Brain microvascular endothelial cell (primary cell): ENCODE measurements at places on chromosomes 2 and 18.

DNA sequence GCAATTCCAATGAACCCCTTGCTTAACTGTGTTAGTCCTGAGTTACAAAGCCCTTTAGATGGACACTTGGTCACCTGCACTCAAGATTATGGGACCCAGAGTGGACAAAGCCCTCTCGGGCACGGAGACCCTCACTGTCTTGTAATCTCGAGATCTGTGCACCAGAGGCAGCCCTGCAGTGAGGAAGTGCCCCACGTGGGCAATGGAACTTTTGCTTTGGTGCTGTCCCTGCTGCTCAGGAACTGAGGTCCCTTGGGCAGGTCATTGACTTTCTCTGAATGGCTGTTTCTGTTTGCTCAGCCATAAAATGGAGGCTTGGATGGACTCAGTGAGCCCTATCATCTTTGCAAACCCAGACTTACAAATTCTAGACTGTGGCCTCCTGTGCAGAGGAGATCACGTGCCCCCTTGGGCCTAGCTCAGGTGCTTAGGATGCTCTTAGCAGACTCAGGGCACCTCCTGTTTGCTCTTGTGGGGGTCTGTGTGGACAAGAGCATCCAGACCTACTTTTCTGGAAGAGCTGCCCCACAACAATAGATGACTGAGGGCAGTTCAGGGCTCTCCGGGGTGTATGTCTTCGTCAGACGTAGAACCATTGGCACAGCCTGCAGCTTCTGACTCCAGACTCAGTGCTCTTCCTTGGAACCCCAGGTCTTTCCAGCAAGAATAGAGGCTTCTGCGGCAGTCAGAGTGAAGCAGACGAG is 94.5 kb upstream of the HS6ST1 start:
- no peak for DNase-seq

DNA sequence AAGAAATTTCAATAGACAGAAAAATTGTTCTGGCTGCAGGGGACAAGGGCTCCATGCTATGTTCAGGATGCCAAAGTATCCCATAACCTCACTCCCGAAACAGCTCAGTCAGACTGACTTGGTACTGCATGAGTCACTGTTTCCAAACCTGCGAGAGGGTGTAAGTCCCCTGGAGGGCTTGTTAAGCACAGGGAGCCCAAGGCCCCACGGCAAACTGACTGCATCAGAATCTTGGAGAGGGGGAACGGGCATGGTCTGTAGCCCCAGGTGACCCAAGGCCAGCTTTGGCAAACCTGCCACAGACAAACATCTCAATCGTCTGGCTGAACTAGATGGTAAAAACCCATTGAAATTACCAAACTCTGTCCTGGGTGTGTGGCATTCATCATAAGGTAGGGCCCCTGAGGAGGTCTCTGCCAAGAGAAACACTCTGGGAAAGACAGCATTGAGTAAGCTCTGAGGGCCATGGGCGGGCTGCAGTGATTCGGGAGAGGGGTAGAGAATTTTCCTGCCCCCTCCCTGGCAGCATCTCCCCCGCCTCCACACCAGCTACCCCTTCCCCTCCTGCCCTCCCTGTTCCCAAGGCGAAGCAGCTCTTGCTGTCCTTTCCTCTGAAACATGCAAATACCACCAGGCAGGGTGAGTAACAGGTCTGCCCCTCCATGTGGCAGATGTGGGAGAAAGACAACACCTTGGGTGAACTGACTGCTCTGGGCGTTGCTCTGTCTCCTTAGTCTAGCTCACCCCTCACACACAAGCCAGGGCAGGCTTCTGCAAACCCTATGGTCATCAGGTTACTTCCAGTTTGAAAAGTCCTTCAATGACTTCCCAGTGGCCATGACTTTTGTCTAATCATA is 274.7 kb upstream of the SIX2 start:
- peak; percentile 74 for DNase-seq

- no peak for DNase-seq
Measured at GRCh38 chr2:134429886-134430285, 176.0 kb downstream of the MGAT5 start.

GRCh38 chr2:201235860-201236811 is 24.2 kb upstream of the CASP8 start:
- peak; percentile 76 for DNase-seq

DNA sequence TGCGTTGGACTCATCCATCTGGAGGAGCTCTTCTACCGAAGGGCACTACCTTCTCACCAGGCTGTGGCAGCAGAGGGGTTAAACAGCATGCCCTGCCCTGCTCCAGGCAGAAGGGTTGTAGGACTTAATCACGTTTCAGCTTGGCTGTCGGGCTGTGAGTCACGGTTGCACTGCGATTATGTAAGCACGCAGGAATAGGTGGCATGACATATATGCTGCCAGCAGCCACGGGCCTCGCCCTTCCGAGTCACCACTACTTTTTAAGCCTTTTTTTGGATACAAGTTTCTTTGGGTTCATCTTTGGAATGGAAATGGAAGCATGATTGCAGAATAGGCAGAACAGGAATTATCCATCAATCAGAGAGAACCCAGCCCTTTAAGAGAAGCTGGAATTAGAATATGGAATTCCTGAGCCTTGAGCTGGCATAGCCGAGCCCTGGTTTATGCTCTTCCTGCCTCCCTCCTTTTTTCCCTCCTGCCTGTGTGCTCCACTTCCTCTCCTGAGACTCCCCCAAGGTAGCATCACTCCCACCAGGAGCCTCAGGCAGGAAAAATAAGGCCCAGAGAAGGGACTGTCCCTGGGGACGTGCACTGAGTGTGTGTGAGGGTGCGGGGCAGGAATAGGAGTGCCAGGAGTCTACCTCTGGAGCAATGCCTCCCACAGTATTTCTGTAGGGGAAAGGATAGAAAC is 86.8 kb downstream of the SEMA4F start:
- peak; percentile 87 for DNase-seq

- no peak for DNase-seq
Measured at GRCh38 chr2:133871545-133872209, 303.4 kb upstream of the NCKAP5 start.

GRCh38 chr18:6814882-6815425 is 85.4 kb downstream of the ARHGAP28 start:
- DNase-seq = no peak

- no peak for DNase-seq
Measured at GRCh38 chr2:128457006-128457604, 138.4 kb upstream of the HS6ST1 start.

GRCh38 chr2:184830531-184830930 is 232.2 kb downstream of the ZNF804A start:
- no peak for DNase-seq

DNA sequence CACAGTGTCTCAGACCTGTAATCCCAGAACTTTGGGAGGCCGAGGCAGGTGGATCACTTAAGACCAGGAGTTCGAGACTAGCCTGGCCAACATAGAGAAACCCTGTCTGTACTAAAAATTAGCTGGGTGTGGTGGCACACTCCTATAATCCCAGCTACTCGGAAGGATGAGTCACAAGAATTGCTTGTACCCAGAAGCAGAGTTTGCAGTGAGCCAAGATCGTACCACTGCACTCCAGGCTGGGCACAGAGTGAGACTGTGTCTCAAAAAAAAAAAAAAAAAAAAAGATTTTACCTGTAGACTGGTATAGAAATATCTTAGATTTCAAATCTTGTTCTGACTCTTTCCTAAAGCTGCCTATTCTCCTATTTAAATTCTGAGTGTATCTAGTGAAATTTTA is 7.2 kb upstream of the KLHL29 start:
- DNase-seq = no peak

GRCh38 chr2:42041377-42042127 is 6.3 kb upstream of the PKDCC start:
- DNase-seq = no peak

GRCh38 chr2:207448006-207448405 is 81.8 kb upstream of the CREB1 start:
- no peak for DNase-seq

- DNase-seq = peak; percentile 74
Measured at GRCh38 chr2:65377556-65378192, 54.7 kb downstream of the SPRED2 start.

DNA sequence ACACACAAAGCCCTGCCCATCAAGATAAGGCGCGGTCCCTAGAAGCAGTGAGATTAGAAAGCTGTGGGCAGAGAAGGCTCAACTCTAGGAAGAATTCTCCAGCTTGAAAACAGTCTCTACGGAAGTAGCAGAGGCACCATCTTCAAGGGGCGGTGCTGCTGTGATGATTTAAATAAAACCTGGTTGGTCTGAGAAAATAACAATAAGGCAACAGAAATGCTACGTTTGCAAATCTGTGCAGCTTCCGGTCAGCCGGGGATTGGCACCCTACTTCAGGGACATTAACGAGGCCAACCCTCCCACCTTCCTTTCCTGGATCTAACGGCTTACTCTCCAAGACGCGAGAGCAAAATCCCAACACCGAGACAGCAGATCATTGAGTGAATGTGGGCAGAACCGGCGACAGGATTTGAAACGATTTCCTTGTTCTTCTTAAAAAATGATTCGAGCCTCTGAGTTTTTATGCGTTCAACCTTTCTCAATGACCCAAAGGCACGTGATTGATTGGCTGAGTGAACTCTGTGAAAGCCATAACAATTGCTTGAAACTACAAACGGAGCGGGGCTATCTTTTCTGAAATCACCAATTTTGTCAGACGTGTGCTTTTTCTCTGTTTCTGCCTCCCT is 93.7 kb upstream of the ZNF516 start:
- DNase-seq = no peak

GRCh38 chr2:45910473-45911060 is 259.1 kb downstream of the PRKCE start:
- no peak for DNase-seq

DNA sequence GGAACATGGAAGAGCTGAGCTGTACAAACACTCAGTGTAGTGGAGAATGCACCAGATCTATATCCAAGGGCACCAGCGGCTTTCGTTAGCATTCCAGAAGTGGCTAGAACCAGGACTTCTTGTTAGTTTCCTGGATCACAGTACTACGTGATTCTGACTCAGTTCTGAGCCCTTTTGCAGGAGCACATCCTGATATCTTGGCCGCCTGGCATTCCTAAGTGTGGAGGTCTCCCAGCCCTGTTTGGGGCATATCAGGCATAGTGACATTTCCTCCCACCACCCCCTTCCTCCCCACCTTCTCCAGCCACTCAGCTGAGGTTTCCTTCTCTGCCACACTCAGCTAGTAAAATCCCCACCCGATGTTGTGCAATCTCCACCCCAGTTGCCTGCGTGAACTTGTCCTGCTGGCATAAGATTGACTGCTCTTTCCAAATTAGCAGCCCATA is 63.4 kb downstream of the BMP10 start:
- no peak for DNase-seq

GRCh38 chr2:233301248-233301647 is 6.4 kb upstream of the SAG start:
- no peak for DNase-seq

- DNase-seq = no peak
Measured at GRCh38 chr2:153487448-153487847, 8.9 kb upstream of the RPRM start.

DNA sequence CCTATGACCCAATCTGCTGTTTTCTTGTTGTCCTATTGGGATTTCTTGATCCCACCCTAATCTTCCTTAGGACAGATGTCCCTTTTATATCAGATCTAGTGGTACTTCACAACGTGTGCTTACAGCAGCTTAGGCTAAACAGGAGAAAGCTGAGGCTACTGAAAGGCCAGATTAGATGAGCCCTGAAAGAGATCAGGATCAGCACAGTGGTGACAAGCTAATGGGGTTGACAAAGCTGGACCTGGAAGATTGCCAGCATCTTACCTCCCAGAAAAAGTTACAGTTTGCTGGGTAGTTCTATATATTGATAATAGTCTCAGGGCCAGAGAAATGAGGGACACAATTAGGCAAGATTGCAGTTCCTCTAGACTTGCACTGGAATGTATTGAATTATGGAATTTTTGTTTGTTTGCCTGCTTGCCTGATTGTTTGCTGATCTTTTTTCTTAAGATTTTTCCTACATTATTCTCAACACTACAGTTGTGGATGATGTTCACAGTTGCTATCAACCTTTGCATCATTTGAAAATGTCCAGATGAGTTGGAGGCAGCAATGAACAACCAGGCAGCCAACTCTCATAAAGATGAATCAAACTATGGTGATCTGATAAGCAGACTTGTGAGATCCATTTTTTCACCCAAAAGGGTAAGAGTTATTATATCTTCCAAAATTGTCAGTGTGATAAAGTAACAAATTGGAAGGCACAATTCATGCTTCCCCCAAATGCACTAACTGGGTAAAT is 49.1 kb upstream of the PIK3C3 start:
- peak; percentile 5 for DNase-seq

DNA sequence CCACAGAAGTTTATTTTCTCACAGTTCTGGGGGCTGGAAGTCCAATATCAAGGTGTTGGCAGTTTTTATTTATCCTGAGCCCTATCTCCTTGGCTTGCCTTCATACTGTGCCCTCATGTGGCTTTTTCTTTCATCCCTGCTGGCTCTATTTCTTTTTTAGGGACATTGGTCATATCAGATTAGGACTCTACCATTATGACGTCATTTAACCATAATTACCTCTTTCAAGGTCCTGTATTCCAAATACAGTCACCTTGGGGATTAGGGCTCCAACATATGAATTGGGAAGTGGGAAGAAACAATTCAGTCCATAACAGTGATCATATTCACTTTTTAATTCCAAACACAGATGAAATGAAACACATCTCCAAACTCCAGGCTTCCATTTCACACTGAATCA is 286.0 kb downstream of the SUCLG1 start:
- DNase-seq = no peak

- no peak for DNase-seq
Measured at GRCh38 chr2:145207884-145208283, 688.0 kb upstream of the ZEB2 start.

- no peak for DNase-seq
Measured at GRCh38 chr2:1497122-1497611, 83.9 kb downstream of the TPO start.

DNA sequence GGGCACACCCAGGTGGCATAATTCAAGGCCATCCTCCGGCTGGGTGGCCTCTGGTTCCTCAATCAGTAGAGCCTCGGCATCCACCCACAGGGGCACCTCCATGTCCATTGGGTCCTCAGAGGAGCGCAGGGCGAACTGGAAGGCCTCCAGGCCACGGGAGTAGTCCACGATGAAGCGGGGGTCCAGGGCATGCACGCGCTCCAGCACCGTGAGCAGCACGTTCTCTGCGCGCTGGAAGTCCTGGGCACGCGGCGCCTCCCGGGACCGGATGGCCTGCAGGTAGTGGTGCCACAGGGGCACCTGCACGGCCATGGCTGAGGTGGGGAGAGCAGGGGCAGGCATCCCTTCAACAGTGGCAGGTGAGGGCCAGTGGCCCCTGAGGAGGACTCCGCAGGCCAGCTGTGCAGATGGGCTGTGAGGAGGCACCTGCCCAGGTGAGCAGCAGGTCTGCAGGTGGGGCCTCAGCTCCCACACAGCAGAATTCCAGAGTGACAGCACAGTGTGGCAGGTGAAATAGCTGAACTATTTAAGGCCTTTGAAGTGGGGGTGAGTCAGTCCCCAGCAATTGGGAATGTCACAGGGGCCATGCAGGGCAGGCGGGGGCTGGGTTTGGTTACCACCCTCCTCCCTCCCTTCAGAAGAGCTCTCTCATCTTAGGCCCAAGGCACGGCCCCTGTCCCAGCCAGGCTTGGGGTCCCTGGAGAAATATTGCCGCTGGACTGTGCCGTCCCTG is at the start of gene MAB21L4:
Gene MAB21L4 (minus strand): TSS at position 501 of the 733 bp plus-strand sequence. CDS start 159 bp downstream, at position 342.
- DNase-seq = no peak

- DNase-seq = no peak
Measured at GRCh38 chr2:9473308-9473984, 905 bp upstream of the IAH1 start.
